ENCODE measurements at places on chromosomes 1 and 21.

DNA sequence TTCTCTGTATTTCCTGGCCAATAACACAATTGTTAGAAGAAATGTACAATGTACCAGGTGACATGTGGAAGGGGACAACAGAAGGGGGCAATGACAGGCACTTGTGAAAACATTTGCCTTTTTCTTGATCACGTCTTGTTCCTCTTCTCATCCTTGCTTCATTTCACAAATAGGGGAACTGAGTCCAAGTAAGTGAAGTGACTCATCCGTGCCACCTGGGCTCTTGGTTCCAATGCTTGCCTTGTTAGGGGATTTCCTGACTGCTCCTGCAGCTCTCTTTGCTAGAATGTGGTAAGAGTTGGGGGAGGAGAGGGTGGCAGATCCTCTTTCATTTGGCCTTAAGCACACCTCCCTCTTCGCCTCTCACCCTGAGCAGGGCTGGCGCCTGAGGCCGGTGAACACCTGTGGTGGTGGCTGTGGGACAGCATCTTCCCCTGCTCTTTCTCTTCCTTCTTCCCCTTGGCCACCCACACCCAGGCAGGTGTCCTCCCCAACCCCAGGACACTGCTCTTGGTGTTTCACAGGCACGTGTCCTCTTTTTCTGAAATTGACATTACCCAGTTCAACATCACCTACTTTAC, 2.2 kb upstream of the RHEX start:
- no peak for DNase-seq

DNA sequence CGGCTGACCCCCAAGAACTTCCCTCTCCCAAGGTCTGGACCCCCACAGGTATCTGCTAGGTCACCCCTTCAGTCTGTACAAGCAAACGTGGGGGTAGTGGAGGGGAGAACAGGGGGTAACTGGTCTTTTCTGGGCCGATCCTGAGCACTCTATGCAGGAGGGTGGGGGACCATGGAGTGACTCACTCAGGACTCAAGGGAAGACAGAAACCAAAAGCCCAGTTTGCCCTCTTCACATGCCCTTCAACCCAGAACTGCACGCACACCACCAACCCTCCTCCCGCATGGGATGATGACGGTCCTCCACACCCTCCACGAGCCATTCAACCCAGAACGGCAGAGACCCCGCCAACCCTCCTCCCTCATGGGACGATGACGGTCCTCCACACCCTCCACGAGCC, 53.6 kb upstream of the GPR153 start:
- DNase-seq: no peak

GRCh38 chr1:228214921-228215662, 7.2 kb downstream of the OBSCN start:
- DNase-seq: no peak

- DNase-seq: no peak
These were observed 89.7 kb downstream of the ADARB1 start for GRCh38 chr21:45164124-45164511.

DNA sequence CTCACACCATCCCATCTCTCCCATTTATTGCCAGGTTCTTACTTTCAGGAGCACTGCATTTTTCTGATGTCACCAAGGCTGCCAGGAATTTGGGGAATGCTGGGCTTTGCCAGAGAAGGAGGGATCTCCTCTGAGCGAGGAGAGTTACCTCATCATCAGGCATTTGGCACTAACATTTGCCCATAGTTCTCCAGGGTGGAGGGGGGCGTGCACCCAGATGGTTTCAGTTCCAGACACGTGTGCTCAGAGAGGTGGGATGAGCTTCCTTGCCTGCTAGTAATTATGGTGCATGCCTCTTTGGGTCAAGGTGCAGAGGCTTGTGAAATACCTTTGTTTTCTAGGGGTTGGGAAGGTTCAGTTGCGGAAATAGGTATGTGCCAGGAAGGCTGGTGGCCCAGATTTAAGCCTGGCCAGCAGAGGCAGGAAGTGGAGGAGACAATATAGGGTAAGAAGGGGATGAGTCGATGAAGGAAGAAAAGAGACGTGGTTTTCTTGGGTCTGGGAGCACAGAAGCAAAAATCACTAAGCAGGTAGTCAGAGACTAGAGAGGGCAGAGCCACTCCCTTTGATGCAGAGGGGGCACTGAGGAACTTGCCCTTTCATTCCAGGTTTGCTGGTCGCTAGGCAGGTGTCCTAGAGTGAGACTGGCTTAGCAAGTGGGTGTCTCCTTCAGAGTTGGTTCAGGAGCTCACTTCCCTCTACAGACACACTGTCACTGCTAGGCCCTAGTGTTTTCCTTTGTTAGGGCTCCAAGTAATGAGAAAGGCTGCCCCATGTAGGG, 7.2 kb downstream of the TUFT1 start:
- DNase-seq: no peak

- DNase-seq: no peak
These were observed 190.7 kb downstream of the HLX start for GRCh38 chr1:221069986-221070385.

DNA sequence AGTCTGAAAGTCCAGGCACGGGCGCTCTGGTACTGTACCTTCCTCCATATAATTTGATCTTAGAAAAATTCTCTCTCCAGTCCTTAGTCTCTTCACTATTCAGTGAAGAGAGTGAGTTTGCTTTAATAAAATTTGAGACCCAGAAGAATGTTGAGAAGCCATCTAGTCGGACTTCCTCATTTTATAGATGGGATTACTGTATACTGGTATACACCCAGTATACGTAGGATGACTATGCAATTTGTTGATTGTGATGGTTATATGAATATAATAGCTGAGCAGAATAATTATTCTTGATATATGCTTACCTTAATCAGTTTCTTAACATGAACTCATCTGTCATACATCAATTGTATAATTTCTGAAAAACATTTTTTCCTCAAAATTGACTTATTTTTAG, 328.0 kb upstream of the B3GALT2 start:
- no peak for DNase-seq

GRCh38 chr1:46490656-46491442, 1.2 kb downstream of the DMBX1 start:
- DNase-seq: no peak

DNA sequence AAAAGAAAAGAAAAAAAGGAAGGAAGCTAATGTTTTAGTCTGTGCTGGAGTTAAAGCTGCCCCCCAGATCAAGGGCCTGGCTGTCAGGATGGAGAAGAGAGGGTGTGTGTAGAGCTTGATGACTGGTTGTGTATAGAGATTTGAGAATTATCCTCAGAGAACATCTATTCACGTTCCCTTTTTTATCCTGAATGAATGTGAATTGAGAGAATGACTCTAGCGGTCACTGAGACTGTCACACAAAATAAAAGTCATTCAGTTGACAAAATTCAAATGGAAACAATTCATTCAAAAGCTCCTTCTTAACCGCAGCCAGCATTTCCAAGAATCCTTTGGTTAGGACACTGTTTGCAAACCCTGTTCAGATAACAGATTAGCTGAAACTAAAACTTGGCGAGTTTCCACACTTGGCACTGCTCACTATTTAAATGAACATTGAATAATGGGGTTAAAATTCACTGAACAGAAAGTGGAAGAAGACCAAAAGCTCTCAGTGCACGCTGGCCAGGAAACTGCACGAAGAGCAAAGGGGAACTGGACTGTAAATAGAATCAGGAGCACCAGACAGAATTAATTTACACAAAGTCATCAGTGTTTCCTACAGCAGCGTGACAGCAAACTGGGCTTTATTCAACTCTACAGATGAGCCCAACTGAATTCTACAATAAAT, 13.6 kb upstream of the FAM89A start:
- DNase-seq: no peak

- DNase-seq: no peak
These were observed 67.7 kb upstream of the RUNX1 start for GRCh38 chr21:35116777-35117176.

DNA sequence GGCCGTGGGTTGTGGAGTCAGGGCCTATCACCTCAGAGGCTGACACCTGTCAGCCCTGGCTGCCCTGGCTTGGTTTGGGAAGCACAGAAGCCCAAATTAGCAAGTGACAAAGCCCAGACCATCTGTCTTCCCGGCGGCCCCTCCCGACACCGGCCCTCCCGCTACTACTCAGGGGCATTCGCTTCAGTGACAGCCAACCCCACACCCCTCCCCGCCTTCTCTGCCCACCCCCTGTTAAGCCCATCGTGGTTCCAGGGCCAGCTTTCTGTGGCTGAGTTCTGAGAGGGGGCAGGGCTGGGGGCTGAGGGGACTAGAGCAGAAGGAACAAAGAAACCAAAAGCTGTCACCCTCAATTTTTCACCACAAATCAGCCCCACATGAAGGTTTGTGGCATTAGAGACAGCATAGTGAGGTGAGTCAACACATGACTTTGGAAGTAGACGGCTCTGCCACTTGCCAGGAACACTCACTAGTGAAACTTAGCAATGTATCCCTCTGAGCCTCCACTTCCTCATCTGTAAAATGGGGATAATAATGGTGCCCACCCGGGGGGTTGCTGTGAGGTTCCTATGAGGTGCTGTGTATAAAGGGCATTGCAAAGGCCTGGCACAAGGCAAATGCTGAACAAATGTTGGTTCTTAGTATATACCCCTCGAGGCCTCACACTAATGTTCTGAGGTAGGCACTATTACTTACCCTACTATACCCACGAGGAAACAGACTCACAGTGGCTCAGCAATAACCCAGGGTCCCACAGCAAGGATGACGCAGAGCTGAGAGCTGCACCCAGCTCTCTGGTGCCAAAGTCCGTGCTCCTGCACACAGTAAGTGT, 5.2 kb upstream of the TNNI1 start:
- no peak for DNase-seq

- no peak for DNase-seq
These were observed 42.1 kb downstream of the ARHGEF10L start for GRCh38 chr1:17581389-17582123.

- no peak for DNase-seq
These were observed 13.9 kb upstream of the MAP3K21 start for GRCh38 chr1:233313434-233314155.

GRCh38 chr1:150808846-150809245, 786 bp upstream of the CTSK start:
- DNase-seq: no peak

DNA sequence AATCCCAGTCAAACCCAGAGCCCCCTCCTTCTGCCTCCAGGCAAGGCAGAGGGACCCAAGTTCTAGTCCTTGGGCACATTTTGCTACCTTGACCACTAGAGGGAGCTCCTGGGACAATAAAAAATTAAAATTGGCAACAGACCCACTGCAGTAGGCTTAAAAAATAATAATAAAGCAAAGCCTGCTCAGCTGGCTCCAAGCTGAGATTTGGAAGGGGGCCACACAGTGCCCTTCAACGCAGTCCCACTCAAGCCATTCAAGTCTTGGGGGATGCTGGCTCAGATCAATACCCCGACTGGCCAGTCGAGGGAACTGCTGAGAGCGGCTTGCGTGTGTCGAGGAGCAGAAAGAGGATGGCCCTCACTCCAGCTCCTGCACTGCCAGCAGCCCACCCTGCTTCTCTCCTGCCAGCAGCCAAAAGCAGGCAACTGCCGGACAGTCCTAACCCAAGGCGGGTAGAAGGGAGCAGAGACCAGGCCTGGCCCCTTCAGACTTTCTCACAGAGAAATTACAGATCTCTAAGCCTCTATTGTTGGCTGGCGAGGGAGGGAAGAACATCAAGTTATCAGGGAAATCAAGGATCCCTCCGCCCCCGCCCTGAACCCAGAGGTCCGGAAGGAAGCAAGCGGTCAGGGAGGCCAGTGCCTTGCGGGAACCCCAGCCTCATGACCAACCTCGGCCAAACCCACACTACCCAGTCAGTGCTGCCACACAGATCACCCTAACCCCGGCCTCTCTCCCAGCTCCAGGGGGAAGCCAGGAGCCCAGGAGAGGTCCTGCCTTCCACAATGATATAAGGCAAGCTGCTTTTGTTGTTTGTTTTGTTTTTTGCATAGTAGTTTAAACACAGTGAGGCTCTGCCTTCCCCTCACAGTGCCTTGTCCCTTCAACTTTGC, 4.9 kb upstream of the ALDH4A1 start:
- DNase-seq: no peak

GRCh38 chr1:228081578-228082213, 812 bp upstream of the ARF1 start:
- DNase-seq: no peak

GRCh38 chr21:36422279-36423098, 37.3 kb downstream of the CHAF1B start:
- DNase-seq: peak; percentile 77

DNA sequence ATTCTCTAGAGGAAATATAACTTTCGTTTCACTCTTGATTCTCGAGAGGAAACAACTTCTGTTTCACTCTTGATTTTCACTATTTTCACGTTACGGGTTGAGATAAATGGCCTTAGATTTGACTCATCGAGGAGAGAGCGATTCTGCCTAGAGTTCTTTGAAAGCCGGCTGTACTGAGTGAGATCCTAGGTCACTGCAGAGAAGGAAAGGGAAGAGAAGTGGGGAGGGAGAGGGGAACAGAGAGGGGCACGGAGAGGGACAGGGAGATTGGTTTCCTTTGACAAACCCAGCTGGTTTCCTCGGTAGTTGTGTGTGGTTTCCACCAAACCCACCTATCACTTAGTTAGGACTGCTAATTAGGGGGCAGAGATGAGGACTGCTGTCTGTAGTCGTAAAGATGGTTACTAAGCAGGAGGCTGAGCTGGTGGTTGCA, 21.6 kb upstream of the GPR137B start:
- no peak for DNase-seq

- no peak for DNase-seq
These were observed 1.2 kb downstream of the PIGP start for GRCh38 chr21:37071561-37072273.

- DNase-seq: no peak
These were observed 320.2 kb downstream of the PTPRC start for GRCh38 chr1:198959032-198959431.

GRCh38 chr1:170664828-170665612, 1.1 kb downstream of the PRRX1 start:
- DNase-seq: no peak

- no peak for DNase-seq
These were observed 109.1 kb downstream of the CD247 start for GRCh38 chr1:167409183-167409582.

DNA sequence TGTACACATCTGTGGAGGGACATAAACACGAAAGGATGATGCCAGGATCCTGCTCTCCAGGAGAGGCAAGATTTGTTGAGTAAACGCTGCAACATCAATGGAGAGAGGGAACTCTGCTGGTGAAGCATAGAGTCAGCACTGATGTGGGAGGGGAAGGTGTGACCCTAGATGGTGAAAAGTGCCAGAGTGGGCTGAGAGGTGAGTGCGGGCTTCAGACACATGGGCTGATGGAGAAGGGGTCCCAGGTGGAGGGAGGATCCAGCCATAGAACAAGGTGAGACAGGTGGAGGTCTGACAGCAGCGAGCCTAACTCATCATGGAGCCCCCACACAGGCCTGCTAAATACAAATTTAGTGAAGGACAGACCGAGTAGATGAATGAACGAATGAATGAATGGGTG, 9.7 kb downstream of the RD3 start:
- no peak for DNase-seq

- DNase-seq: no peak
These were observed 707 bp downstream of the PRCC start for GRCh38 chr1:156767879-156768604.

DNA sequence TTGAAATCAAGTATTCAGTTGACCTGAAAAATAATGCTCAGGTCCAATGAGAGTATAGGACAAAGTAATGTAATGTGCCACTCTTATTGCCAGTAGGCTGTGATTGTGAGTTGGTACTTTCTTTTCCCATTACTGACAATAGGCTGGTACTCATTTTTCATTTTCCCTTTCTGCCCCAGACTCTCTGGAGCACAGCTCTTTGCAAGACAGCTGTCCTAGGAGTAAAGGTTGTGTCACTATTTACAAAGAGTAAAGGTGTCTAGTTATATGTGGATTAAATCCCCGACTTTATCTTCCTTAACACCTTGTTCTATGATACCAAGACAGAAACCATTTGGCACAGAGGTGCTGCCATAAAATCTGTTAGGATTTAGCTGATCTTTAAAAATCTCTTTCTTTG, 32.3 kb upstream of the RASAL2 start:
- DNase-seq: no peak
